ENCODE measurements at places on chromosomes 3 and 15.

DNA sequence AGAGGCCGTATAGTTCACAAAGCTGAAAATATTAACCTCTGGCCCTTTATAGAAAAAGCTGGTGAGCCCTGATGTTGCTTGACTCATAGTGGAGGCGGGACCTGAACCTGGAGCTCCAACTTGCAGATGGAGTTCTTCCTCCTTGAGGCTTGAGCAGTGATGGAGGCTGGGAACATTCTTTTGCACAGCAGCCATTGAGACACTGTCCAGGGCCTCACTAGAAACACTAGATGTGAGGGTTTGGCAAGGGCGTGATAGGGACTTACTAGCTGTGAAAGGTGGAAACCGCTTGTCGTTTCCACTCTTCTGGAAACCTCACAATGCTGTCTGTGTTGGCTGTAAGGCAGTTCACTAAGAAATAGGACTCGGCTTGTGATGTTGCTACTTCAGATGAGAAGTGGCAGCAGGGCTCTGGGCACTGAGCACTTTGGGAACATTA, 12.5 kb downstream of the SMAD6 start:
- DNase-seq, result no peak

DNA sequence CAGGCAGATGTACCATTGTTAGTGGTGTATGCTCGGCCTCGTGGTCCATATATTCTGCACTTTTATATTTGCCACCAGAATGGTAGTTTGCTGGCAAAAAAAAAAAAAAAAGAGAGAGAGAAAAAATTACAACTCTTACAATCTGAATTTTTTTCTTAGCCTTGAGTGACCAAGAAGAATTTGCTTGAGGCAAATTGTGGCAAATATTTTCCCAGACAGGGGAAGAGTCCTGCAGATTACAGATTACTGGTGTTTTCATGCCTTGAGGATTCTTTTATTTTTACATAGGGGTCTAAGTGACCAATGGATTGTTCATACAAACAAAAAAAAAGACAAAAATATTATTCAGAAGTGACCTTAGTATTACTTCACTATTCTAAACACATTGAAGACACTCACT, 283.3 kb downstream of the BBX start:
- DNase-seq, result no peak

- no peak for DNase-seq
Observed at GRCh38 chr15:89803941-89804800, 10.5 kb downstream of the ANPEP start.

- no peak for DNase-seq
Observed at GRCh38 chr3:20683910-20684309, 497.9 kb upstream of the SGO1 start.

DNA sequence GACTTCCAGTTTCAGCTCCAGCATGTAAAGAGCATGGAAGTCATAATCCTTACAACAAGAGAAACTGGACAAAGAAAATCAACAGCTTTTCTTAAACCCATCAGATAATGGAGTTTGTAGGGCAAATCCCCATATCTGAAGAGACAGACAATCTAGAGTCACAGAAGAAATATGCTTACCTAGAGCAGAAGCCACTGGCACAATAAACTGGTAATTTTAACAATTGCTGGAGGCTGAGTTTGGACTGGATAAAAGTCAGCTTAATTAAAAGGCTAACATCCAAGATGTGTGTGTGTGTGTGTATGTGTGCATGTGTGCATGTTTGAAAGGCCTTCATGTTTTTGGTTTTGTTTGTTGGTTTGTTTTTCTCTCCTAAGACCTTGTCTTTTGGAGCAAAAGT, 50.6 kb downstream of the TM4SF18 start:
- no peak for DNase-seq

- no peak for DNase-seq
Observed at GRCh38 chr3:40690749-40691451, 166.1 kb downstream of the ZNF621 start.

DNA sequence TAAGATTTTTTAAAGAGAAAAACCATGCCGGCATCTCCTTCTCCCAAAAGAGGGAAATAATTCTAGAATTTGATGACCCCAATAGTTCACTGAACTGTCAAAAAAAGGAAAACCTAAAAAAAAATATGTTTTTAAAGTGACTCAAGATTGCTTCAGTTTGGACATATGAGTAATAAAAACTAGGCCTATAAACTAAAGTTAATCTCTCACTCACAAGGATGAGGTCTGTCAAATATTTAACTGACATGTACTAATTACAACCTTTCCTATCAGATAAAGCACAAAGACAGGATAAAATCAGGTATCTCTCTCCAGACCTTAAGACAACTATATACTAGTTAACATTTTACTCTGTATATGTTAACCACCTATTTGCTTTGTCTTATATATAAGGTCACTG, 231.9 kb downstream of the NSUN3 start:
- no peak for DNase-seq

GRCh38 chr3:141248064-141248463, 16.4 kb downstream of the PXYLP1 start:
- DNase-seq, result no peak

- no peak for DNase-seq
Observed at GRCh38 chr3:12175844-12176453, 17.2 kb upstream of the TIMP4 start.

DNA sequence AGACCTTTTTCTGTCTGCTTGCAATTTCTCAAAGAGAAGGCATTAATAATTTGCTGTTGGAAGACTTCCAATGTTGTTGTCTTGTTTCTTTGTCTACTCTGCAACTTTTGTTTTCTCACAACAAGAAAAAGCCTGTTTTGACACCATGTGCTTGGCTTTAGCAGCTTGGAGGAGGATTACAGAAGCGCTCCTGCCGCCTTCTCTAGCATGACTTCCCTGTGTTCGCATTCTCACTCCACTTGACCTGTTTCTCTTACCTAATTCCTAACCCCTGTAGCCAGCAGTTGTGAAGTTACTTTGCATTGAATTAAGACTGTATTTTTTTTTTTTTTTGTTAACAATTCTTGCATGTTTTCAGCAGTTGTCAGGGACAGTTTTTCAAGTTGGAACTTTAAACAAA, 235.3 kb upstream of the GOLIM4 start:
- no peak for DNase-seq

DNA sequence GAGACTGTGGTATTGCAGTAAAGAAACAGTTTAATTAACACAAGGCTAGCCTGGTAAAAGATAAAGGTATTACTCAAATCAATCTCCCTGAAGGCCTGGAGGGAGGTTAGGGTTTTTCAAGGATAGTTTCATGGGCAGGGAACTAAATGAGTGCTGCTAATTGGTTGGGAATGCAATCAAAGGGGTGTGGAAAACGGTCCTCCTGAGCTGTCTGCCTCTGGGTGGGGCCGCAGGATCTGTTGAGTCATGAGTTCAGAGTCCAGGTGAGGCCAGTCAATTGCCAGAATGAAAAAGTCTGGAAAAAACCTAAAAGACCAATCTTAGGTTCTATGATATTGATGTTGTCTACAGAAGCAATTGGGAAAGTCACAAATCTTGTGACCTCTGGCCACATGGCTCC, 293.2 kb downstream of the MCTP2 start:
- no peak for DNase-seq

DNA sequence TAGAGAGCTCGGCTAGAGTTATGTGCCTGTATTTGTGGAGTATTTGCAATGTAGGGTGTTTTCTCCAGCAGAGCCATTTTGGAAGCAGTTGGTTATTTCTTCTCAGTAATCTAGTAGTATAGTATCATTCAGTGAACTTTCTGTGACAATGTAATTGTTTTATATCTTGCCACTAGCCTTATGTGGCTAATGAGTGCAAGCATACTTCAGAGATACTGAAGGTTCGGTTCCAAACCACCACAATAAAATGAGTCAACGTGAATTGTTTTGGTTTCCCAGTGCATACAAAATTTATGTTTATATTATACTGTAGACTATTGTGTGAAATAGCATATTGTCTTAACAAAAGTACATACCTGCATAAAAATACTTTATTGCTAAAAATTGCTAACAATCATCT, 286.9 kb upstream of the TBL1XR1 start:
- no peak for DNase-seq

- DNase-seq, result no peak
Observed at GRCh38 chr3:119817583-119818363, 35.9 kb downstream of the NR1I2 start.

GRCh38 chr3:123124971-123125370, 58.1 kb downstream of the PDIA5 start:
- DNase-seq, result no peak

DNA sequence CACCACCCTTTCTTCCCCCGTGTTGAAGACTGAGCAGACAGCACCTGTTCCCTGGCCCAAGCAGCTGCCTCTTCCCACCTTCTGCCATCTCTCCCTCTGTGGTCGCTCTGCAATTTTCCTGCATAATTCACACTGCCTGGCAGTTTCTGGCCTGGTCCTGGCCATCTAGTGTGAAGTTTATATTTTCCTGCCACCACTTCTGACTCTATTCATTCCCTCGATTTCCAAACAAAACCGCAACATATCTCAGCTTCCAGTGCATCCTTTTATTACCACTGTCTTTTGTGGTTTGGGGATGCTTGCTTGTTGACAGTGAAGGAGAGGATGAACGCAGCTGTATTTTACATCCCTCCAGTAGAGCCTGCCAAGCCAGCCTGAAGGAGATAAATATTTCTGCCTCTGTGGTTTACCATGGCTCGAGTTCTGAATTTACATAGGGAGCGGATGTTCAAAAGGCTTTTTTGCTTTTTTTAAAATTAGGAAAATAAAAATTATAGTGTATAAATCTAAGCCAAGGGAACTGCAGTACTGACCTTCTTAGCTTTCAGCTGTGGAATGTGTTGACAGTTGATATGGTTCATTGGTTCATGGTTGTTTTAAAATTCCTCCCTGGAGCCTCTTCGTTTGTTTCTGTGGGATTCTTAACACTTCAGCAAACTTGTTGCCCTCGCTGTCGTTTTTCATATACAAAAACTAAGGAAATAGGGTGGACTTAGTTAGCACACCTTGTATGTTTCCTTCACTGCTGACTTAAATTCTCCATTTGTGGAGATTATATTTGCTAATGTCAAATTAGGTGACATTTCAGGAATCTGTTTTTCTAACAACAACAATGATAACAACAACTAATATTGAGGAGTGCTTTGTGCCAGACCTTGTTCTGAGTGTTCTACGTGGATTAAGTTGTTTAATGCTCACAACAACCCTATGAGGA, 250.5 kb downstream of the ADAMTSL3 start:
- no peak for DNase-seq

All from NCI-H1436 treated with DMSO at 0.1 percent for 48 hours (cell line).